T-cell (primary cell): ENCODE measurements at places on chromosomes 3 and 15.

DNA sequence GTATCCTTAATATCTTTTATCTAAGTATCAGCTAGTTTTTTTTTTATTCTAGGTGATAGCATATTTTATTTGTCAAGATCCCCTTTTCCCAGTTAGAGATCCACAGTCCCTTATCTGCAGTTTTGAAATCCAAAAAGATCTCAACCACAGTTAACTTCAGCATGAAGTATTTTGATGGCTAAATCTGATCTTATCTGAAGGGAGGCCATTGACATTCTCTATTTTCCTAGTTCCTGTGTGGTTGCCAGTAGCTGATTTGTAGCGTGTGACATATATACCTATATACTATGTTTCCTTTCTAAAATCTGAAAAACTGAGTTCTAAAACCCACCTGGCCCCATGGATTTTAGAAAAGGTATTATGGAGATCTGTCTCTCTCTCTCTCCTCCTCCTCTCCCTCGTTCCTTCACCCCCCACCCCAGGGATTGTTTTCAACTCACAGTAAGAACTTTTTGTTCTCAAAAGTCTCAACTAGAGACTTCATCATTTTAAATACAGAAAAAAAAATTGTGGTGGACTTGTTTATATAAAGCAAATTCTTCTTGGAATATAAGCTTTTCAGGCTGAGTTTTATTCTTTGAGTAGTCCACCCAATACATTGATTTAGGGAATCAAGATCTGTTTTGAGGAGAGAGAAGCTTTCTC lies 12.3 kb downstream of the TCF12 start:
- DNase-seq = no peak

GRCh38 chr3:18024715-18025114 lies 282.3 kb upstream of the TBC1D5 start:
- DNase-seq = no peak

DNA sequence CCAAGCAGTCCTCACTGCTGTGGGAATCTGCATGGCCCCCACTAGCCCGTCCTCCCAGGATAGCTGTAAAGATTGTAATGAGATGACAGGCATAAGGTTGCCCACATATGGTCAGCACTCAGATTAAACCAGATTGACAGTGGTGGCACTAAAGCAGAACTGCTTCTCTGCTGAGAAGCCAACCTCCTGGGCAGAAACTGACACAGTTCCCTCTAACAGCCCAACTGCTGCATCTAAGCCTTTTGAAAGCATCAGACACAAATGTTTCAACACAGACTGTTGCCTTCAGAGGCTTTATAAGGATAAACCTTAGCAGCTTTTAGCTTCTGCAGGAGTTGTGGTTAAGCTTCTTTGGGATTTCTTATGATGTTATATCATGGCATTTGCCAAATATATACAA lies 13.0 kb downstream of the DCLK3 start:
- DNase-seq = no peak

- DNase-seq = no peak
Observed at GRCh38 chr15:44545913-44546802, 9.2 kb downstream of the EIF3J start.

DNA sequence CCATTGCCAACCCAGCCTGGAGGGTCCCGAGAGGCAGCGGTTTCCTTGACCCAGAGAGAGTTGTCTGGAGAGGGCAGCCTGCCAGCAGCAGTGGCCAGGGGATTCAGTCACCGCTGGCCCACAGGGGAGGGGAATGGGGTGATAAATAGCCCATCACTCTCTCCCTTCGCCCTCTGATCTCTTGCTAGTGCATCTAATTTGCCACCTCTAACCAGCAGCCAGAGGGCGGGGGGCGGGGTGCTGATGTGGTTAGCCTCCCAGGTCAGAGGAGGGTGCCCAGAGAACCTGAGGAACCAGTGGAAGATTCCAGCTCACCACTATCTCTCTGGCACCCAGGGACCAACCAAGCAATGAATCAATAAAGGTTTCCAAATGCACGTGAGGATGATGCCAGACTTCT lies 35.1 kb upstream of the SLC6A11 start:
- DNase-seq = no peak

DNA sequence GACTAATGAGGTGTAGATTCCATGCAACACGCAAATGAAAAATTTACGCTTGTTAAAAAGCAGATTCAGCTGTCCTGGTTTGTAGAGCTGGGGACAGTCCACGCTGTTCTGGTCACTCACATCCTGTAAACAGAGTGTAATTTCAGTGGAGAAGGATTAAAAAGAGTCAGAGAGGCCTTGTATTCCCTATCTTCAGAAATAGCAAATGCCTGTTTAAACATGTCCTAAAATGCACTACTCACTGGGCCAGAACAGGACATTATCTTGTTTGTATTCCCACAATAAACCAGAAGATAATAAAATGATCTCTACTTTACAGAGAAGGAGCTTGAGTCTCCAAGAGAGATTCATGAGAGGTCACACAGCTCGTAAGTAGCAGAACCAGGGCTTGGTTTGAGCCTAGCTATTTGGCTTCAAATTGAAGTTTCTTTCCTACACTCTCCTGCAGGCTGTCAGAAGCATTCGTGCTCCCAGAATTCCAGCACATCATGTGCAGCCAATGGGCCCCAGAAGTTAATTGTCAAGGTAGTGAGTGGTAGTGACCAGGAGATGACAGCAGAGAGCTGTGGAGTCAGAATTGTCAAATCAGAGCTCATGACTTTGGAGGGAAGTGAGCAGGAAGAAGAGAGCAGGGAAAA lies 242.5 kb downstream of the ATP8B4 start:
- DNase-seq = no peak

DNA sequence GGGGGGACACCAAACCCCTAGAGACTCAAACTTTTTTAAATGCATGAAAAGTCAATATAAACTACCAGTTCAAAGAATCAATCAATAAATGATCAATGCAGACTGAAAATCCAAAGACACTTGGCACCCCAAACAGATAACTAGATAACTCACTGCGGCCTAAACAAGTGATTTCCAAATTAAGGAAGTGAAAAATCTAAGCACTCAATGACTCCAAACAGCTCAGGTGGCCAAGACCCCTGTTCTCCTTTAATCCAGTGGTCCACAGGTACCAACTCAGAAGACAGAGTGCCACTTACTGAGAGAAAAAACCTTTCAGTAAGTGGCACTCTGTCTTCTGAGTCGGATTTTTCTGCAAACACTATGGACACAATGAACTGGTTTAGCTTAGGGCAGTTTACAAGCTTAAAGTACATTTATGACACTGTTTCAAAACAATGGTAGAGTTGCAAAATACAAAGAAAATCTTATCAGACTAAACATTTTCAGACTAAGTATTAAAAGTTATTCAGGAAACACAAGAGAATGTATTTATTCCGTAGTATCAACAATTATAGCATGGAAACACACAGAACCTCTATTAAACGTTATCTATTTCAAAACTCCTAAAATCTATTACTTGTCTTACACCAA lies 4.7 kb downstream of the DLG1 start:
- no peak for DNase-seq

DNA sequence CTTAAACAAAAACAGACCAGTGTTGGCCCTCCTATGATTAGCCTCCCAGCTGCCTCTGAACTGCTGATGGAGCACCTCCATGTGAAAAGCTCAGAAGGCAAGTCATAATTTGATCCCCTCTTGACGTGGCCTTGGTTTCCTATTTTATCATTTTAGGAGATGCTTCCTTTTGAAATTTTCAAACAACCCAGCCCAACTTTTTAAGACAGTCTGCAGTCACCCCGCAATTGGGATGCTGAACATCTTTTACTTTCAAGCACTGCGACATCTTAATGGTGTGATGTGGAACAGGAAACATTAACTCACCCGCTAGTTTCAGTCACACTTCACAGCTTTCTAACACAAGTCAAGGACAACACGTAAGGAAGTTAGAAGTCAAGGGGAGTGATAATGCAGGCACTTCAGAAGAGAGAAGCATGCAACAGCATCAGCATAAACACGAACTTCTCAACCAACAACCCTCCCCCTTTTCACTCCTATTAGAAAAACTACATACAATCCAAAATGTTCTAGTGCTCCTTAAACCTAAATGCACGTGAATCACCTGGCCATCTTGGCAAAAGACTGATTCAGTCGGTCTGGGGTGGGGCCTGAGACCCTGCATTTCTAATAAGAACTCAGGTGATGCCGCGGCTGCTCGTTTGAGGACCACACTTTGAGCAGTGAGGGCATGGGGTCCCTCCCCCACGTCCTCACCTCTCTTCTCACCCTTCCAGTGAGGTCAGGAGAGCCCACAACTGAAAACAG lies 161.5 kb downstream of the FOXP1 start:
- peak; percentile 36 for DNase-seq

DNA sequence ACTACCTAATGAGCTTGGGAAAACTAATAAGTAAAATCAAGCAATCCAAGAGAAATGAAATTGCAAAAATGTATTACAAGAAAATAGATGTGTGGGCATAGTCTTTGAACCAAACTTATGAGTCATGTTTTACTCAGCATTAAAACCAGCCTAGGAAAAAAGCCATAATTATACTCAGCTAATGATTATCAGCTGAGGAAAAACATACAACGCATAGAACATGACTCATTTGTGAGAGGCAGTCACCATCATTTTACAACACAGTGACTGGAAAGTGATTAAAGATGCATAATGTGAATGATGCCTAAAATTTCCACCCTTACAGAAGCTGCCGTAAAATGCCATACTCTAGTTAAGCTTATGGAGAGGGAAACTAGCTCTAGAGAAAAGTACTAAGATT lies 238.0 kb upstream of the EOMES start:
- no peak for DNase-seq

DNA sequence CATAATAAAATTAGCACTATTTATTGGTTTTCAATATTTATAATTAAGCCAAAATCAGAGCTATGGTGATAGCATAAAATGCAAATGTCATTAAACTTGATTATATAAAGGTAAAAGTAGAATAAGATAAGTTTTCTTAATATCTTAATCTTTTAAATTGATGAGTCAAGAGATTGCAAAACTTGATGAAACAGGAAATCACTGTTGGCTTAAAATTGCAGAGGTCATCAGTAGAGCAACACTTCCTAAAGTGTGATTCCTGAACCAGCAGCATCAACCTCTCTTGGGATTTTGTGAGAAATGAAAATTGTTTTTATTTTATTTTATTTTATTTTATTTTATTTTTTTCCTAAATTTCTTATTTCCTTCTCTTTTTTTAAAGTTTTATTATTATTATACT lies 226.4 kb upstream of the CTDSPL start:
- no peak for DNase-seq
